Upper lobe of right lung (tissue), 1 donor: ENCODE measurements at places on chromosomes 16 and 17.

DNA sequence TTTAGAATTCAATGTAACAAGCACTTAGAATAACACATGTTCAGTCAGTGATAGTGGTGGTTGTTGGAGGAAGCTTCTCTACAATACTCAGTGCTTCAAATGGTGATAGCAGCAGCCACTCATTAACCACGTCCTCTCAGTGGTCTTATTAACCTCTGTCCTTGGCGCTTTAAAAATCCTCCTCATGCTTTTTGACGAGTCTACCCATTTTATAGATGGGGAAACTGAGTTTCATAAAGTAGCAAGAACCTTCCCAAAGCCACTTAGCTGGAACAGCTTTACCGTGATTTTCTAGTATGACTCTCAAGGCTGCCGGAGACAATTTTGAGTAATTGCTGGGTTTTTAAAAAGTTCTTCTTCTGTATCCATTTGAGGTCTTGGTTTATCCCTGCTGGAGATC, 47.4 kb downstream of the PLCG2 start:
- DNase-seq: no peak

GRCh38 chr17:66115246-66115645, 76.7 kb downstream of the CEP112 start:
- DNase-seq: no peak

DNA sequence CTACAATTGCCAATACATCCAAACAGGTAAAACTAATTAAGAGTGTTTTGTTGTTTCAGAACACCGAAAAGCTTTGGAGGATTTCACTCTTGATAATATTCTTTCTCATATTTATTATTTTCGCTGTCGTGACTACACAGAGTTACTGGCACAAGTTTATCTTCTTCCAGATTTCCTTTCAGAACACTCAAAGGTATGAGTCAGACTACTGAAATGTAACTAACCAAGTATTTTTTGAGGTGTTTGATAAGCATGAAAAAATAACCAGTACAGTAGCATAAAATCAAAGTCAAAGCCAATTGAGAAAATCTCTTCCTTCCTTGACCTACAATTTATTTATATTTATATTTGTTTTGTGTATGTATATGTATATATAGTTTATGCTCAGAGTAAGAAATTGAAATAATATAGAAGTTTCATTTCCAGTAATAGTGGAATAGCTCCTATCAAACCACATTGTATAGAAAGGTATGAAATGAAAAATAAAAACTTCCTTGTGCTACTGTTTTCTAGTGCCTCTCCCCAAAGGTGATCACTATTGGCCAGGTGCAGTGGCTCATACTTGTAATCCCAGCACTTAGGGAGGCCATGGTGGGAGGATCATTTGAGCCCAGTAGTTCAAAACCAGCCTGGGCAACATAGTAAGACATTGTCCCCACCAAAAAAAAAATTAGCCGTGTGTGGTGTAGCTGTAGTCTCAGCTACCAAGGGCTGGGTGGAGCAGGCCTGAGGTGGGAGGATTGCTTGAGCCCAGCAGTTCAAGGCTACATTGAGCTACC, 10.9 kb downstream of the RAD51C start:
- no peak for DNase-seq

DNA sequence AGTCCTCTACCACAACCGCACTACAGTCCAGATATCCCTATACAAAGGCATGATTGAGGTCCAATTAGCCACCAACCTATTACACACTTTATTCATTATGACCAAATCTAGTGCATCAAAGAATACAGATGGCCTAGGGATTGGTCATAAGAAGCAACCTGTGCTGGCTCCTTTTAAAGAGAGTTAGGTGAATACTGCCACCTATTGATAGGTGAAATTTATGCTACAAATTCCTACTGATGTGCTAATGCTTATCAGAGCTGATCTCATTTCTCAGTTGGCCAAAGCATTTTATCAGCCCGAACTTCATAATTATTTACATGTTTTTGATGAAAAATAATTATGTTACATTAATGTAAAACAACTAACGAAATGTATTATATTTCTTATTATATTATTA, 166.3 kb downstream of the ANKFN1 start:
- DNase-seq: no peak

- no peak for DNase-seq
These were observed 48.1 kb downstream of the BEAN1 start for GRCh38 chr16:66475232-66475631.

- DNase-seq: no peak
These were observed 161.5 kb upstream of the SALL1 start for GRCh38 chr16:51312363-51313150.

DNA sequence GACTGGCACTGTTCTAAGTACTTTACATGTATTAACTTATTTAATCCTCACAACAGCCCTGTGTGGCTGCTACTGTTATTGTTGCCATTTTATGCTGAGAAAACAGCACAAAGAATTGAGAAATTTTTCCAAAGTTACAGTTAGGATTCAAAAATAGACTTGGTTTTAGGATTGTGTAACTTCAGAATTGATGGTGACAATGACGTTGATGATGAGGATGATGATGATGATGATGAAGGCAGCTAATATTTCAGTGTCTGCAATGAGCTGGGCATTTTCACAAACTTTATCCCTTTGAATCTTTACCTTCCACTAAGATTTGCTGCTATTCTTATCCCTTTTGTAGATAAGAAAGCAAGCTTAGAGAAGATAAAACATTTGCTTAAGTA, 22.1 kb downstream of the PRKCB start:
- no peak for DNase-seq
